ENCODE measurements at places on chromosomes 2 and 18. TPM values are rescaled to one million over a fixed set of nuclear protein-coding genes. Genes with fewer than 3 reads are reported as not detected.

GRCh38 chr2:42651057-42651456 lies 82.6 kb downstream of the MTA3 start:
- DNase-seq: no peak

DNA sequence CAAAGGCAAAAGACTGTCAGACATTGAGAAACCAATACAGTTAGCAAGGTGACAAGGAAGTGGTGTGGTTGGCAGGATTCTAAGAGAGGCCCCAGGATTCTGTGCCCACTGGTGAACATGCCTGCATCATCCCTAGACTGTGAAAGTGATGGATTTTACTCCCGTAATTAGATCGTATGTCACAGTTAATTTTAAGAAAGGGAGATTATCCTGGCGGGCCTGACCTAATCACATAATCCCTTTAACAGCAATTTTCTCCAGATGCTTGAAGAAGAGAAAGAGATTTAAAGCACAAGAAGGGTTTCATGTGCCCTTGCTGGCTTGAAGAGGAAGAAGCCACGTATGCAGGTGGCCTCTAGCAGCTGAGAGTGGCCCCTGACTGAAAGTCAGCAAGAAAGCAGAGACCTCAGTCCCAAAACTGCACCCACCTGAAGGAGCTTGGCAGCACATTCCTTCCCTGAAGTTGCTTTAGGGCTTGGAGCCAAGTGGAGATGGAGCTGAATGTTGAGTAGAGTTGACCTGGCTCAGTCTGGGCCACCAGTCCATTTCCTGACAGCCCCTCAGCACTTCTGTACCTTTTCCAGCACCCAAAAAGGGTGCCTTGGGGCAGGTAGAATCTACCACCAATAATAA lies 49.1 kb downstream of the GTF3C3 start:
- no peak for DNase-seq

The OSR1 gene
- total RNA-seq: not detected

DNA sequence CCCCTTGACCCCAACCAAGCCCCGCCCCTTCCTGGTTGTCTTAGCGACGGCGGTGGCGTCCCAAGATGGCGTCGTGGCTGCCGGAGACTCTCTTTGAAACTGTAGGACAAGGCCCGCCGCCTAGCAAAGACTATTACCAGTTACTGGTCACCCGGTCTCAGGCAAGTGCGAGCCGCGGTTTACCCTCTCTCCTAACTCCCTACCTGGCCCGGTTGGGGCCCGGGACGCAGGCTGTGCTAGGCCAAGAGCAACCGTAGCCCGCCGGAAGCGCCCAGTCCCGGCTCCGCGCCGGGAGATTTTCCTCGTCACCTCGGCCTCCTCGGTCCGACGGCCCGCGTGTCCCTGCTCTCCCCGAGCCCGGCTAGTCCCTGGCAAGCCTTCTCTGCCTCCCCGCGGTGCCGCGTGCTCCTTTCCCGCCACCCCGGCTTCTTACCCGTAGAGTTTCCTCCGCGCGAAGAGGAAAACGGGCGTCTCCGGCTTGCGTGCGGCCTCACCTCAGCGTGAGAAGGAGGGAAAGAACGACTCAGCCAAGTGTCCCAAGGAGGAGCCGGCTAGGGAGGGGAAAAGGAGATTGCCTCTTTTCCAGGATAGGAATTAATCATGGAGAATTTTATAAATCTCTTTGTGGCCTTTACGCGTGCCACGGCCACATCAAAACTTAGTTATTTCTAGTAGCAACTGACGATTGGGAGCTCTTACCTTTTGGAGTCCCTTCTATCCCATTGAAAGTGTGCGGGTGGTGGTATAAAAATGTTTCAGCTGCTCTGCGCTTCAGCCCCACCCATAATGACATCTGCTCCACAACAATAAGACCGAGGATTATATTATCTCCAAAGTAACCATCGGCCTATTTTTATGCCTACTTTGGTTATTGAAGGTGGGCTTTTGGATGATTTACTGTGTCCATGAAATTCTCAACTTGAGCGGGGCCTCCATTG lies at the start of gene FBXO36:
Gene FBXO36, plus strand, starts transcription at position 55 of the 938 bp plus-strand sequence. Its CDS starts 11 bp downstream, at position 66.
- DNase-seq: peak; percentile 94

The STEAP3 gene
- 0.19 TPM for total RNA-seq

DNA sequence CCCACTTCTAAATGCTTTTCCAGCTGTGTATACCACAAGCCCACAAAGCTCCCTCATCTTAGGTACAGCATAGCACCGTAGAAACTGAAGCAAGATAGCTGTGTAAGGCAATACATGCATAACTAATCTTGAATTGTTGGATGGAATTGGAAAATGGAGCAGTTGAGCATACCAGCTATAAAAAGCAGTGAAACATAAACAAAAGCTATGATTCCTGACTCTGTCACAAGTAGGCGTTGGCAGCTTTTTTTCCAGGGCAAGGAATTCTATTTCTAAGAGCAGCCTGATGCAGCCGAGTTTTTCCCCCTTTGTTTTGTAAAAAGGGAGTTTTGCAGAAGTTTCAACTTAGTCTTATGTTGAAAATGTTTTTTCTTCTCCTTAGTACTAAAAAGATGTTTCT lies 32.4 kb downstream of the MOGAT1 start:
- DNase-seq: no peak

- DNase-seq: no peak
Measured at GRCh38 chr2:45570671-45571334, 40.3 kb downstream of the SRBD1 start.

DNA sequence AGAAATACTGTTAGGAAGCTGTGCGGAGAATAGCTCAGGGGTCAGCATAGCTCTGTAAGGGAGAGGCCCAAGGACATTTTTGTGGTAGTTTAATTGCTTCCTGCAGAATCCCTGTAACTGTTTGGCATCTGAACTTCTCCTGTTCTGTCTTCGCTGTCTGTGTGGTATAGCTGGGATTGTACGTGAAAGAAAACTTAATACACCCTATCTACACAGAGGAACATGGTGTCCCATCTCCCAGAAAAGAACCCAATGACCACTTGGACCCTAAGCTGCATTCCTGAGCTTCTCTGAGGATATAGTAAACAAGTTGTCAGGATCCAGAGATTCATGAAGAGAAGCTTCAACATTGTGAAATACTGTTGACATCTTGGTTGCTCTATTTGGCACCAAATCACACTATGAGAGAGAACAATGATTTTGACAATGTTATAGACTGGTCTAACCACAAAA lies 81.3 kb downstream of the CDC42EP3 start:
- DNase-seq: no peak

- no peak for DNase-seq
Measured at GRCh38 chr2:100178085-100178788, 35.8 kb upstream of the AFF3 start.

GRCh38 chr2:219643788-219644398 lies 16.5 kb downstream of the SLC4A3 start:
- no peak for DNase-seq

DNA sequence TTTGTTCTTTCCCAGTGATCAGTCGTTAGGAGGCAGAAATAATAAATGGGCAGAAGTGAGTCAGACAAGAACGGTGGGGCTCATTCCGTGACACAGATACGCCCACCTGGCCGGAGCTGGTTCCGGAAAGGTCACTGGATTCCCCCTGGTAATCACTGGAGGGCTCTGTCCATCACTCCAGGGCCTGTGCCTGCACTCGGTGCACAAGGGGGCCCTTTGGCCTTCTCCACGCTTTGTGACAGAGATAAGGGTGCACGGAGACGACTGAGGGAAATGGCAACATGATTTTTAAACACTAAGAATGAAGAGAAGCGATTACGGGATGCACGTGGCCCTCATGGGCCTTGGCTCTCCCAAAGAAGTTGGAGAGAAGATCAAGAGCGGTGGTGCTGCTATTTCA lies 84.4 kb downstream of the PTGR3 start:
- DNase-seq: no peak

The RASGRP3 gene
- 8.0 TPM for total RNA-seq
